ENCODE measurements at places on chromosomes 5 and 9.

- DNase-seq, result no peak
Measured at GRCh38 chr9:79719021-79719420, 147.3 kb downstream of the TLE4 start.

GRCh38 chr5:171659896-171660295, 125.7 kb upstream of the SMIM23 start:
- no peak for DNase-seq

- no peak for DNase-seq
Measured at GRCh38 chr9:90368928-90369327, 273.7 kb downstream of the DIRAS2 start.

- no peak for DNase-seq
Measured at GRCh38 chr5:66013397-66013796, 87.0 kb downstream of the ERBIN start.

DNA sequence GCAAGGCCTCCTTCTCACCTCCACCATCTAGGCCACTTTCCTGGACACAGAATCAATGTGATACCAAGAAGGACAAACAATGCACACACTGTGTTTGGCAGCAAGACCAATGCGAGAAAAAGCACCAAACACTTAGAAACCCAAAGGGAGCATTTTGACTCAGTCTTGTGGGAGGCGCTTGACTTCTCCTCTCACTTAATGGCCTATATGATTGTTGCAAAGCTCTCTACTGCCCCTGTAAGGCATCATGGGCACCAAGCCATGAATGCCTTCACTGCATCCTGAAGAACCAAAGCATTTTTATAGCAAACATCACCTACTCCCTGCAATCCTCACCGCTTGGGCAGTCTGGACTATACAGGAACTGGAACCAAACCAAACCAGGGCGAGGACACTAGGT, 57.5 kb downstream of the CDH6 start:
- DNase-seq, result no peak

DNA sequence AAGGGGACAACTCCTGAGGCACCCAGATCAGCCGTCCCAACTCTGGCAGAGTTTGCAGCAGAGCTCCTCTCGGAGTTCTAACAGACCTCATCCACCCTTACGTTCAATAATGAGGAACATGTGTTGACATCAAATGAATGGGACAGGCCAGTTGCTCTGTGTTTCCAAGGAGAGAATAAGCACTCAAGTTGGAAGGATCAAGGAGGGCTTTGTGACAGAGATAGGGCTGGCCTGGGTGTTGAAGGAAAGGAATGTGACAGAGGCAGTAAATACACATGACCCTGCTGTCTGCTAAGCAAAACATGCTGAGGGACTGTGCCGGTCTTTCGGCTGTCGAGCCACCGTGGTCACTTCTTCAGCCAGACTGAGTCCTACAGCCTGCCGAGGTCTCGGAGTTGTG, 48.2 kb downstream of the GPR107 start:
- DNase-seq, result no peak

DNA sequence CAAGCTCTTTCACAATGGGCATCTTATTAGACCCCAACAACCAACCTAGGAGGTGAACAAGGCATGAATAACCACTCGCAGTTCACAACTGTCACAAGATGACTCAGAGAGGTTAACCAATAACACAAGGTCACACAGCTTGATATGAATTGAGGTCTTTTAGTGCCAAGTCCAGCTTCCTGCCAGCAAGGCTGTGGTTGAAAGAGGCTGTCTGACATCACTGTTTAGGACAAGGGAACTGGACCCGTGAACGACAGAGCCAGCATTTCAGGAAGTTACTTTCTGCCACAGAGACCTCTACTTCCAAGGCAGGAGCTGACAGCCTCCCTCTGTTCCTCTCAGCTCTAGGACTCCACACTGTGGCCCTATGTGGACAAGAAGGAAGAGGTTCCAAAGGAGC, 53.4 kb upstream of the ALDH1B1 start:
- DNase-seq, result peak; percentile 68

DNA sequence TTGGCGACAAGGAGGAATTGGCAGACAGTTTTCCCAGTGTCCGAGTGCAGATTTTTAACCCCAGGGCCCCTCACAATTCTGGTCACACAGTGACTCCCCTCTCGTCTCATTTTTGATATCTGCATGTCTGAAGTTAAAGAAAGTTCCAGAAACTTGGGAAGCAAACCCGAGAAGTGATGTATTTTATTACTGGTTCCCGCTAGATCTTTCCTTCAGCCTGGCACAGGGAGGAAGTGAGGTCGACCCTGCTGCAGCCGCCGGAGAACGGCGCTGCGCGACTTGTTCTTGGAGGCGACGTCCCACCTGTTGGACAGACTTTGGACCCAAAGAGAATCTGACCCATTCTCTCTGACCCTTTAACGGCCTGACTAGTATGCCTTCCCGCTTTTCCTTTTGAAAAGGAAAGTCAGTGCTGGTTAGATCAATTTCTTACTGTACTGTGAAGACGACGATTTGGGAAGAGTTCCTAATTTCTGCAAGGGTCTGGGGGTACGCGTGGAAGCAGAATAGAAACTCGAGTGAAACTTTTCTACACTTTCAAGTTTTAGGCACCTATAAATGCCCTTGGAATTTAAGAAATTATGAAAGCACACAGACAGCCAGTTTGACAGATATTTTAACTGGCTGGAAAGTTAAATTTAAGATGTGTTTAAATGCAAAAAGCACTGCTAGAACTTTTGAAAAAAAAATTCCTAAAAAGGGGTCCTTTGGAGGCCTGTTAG, 744 bp downstream of the OTULIN start:
- peak; percentile 50 for DNase-seq

- DNase-seq, result no peak
Measured at GRCh38 chr5:39225405-39226099, 6.2 kb upstream of the FYB1 start.

DNA sequence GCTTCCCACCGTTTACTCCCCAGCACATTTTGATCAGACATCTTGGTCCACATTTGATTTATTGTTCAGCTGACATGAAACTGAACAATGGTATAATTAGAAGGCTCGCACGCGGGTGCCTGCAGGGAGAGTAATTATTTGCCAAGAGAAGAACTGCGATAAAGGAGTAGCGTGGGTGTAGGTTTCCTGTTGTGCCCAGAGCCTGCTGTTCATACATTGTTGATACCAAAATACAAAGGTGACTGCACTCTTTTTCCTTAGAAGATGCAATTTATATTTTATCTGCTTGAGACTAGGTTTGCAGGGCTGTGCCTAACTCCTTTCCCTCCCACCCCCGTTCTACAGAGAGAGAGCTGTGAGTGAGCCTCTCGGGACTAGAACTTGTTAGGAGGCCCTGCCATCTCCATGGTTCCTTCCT, 241.8 kb upstream of the MSX2 start:
- no peak for DNase-seq

DNA sequence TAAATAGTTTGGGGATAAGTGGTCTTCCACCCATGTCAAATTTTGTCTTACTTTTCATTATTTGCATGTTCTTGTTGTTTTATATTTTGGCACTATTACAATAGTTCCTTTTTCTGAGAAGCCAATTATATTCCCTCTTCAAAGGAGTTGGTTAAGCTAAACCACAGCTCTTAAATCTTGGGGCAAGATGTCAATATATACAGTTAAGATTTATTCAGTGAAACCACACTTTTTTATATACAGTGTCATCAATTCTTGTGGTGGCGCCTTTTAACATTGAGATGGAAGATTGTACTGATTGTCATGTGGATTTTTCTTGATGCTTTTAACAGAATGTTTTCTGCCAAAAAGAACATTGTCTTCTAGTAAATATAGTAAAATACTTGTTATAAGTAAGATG, 104.1 kb downstream of the MTREX start:
- no peak for DNase-seq

- DNase-seq, result no peak
Measured at GRCh38 chr9:71929223-71929622, 17.8 kb downstream of the C9orf85 start.

GRCh38 chr5:125659316-125660023, 763.7 kb upstream of the GRAMD2B start:
- no peak for DNase-seq

DNA sequence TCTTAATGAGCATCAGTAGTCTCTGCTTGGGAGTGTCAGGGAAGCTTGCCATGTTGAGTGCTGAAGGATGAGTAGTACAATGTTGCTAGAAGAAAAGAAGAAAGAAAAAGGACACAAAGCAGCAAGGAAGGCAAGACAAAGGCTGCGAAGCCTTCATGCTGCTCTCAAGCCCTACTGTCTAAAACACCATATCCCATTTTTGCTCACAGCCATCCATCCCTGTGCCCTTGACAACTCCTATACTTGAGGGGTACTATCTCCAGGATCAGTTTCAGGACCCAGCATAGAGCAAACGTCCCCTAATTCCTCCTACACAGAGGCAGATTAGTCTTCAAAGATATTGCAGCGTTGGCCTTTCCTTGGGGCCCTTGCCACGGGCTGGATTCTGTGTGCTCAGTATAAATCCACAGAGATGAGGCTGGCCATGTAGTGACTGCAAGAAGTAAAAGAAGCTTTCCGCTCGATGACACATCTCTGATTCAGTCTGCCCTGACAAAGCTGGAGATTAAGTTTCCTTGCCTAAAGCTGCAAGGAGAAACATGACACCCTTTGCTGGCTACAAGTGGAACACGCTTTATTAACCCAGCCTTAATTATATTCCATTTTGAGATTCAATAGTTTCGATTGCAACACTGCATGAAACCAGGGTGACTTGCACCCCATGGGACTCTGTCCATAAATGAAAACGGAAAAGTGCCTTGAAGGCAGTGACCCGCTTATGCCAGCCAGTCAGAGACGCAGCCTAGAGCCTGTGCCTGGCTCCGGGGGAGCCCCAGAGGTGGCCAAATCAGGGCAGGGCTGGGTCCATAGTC, 304.6 kb downstream of the ACTL7B start:
- no peak for DNase-seq
